ENCODE measurements at places on chromosomes 7 and 10. TPM values are rescaled to one million over a fixed set of nuclear protein-coding genes. Genes with fewer than 3 reads are reported as not detected.

DNA sequence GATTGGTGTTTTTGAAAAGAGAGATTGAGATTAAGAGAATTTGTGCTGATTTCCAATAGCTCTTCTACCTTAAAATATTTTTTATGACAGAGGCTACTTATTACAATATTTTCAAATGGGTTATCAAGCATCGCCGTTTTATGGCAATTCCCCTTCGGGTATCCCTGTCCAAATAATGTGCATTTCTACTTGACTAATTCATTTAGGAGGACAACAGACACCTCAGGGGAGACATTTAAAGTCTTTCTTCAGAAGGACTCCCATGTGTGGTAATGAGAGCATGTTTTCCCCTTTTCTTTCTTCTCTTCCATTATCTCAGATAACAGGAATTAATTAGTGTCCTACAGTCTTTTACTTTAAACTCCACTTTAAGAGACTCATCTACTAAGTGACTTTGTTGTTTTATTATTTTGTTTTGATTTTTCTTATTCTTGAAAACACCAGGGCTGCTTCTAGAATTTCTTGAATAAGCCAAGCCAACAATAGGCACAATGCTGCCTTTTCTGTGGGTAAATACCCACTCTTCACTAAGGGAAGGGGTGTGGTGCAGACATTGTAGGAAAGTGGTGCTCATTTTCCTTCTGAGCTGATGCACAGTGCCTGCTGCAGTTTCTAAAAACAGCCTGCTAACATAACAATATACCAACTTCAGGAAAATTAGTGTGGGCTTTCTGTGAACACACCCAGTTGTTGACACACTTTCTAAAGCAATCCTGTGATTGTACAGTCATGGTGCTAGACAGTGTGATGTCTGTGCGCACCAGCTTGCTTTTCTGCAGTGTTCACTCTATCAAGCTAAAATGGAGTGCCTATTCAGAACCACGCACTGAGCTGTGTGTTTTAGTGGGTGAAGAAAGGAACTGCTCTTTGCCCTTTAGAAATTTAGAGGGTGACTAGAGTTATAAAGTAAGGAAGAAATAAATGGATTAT is 597.7 kb downstream of the NRG3 start:
- no peak for DNase-seq

NME8 gene
- total RNA-seq: not detected

GRCh38 chr7:83036130-83036529 is 126.6 kb downstream of the PCLO start:
- DNase-seq: no peak

MTERF1 gene
- 16.9 TPM for total RNA-seq

GRCh38 chr7:118777308-118777707 is 552.8 kb downstream of the ANKRD7 start:
- DNase-seq: no peak

GRCh38 chr10:63600540-63600939 is 79.3 kb downstream of the REEP3 start:
- no peak for DNase-seq

GRCh38 chr10:16770670-16771069 is 46.6 kb downstream of the RSU1 start:
- DNase-seq: no peak

- DNase-seq: no peak
These were observed 40.2 kb downstream of the VWA2 start for GRCh38 chr10:114279289-114279688.

DNA sequence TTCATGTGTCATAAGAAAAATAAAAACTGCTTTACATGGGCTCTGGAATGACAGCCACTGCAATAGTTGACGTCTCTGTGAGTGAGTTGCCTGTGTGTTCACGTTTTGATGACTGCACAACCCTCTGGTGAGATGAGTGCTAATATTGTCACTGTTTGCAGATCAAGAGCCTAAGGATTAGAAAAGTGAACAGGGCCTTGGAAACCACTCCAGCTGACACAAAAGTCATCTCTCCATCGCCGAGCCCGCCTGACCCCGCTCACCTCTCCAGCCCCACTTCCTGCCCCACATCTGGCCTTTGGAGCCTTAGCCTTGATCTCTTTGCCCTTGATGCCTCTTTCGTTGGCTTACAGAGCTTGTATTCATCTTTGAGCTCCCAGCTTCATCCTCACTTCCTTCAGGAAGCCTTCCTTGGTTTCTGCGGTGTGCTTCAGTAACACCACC is 351.7 kb downstream of the TCERG1L start:
- no peak for DNase-seq

DNAJC9 gene
- total RNA-seq: 45.6 TPM

UBE3C gene
- 77.6 TPM for total RNA-seq

- DNase-seq: peak; percentile 47
These were observed 110.1 kb upstream of the KLF6 start for GRCh38 chr10:3895045-3895631.

PNLIP gene
- total RNA-seq: not detected

NPY4R gene
- 3.1 TPM for total RNA-seq

Measured in PC-9 (cell line).